ENCODE measurements at places on chromosomes 3 and 15.

- H3K4me1 ChIP-seq = no peaks in the 10 kb centered on the region
- H3K27ac ChIP-seq = no peak overlapping the region
- H3K27me3 ChIP-seq = no peaks in the 10 kb centered on the region
- no peak overlapping the region for H3K4me3 ChIP-seq
- peak; percentile 37 for DNase-seq
Observed at GRCh38 chr3:87145553-87145952, 81.6 kb upstream of the CHMP2B start.

GRCh38 chr3:37808656-37809055 is 53.0 kb upstream of the CTDSPL start:
- DNase-seq = no peak
- H3K27me3 ChIP-seq = no peaks in the 10 kb centered on the region
- H3K4me1 ChIP-seq = peaks cover 37% of the 10 kb centered on the region
- no peak overlapping the region for H3K27ac ChIP-seq
- H3K4me3 ChIP-seq = no peak overlapping the region
- no peaks in the 10 kb centered on the region for H3K36me3 ChIP-seq

DNA sequence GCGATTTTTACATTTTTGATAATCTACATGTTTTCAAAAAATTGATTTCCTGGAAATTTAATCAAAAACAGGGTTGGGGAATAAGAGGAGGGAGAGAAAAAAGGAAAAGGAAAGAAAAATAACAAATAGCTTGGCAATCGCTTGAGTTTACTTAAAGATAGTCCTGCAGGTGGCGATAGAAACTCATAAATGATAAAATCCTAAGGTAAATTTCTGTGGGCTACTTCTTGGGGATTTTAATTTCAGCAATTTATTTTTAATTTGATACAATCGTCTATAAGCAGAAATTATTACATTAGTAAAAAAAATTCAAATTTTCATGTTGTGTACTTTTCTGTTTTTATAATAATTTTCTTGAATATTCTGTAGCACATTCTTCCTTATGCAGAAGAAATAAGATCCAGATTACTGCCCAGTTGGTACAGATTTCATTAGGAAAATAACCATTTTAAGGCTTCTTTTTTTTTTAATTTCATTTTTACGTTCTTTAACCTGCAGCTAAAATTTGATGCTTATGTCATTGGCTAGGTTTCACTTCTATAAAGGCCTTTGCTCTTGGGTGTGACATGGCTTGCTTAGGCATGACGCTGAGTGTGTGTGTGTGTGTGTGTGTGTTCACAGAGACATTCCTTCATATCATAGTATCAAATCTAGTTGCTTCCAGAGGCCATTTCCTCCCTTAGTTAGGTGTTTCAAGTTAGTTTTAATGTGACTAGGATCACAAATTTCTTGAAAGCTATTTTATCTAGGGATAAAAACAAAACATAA is 181.8 kb downstream of the MCTP2 start:
- H3K4me3 ChIP-seq = no peak overlapping the region
- no peak overlapping the region for H3K27ac ChIP-seq
- H3K27me3 ChIP-seq = no peaks in the 10 kb centered on the region
- H3K4me1 ChIP-seq = no peaks in the 10 kb centered on the region

DNA sequence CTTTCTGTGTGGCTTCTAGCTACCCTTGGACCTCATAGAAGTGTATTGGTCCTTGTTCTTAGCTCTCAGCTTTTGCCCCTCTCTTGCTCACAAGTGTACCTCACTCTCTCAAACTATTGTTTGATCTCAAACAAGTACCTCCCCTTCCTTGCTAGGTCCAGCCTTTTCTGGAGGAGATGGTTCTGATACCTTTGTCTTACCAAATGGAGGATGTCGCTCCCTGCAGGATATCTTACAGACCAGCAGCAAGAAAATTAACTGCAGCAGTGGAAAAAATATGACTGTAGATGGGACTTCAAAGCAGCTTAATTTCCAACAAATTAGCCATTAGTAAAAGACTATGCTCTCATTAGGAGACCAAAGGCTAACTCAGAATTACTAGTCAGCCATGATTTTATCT is 388.1 kb upstream of the ROBO2 start:
- H3K36me3 ChIP-seq = no peaks in the 10 kb centered on the region
- no peak overlapping the region for H3K27ac ChIP-seq
- H3K4me3 ChIP-seq = no peak overlapping the region

- no peak overlapping the region for H3K27ac ChIP-seq
- no peaks in the 10 kb centered on the region for H3K36me3 ChIP-seq
- no peaks in the 10 kb centered on the region for H3K4me1 ChIP-seq
- H3K27me3 ChIP-seq = no peaks in the 10 kb centered on the region
- no peak for DNase-seq
- H3K4me3 ChIP-seq = no peak overlapping the region
Observed at GRCh38 chr3:60182697-60183096, 1068.6 kb downstream of the FHIT start.

DNA sequence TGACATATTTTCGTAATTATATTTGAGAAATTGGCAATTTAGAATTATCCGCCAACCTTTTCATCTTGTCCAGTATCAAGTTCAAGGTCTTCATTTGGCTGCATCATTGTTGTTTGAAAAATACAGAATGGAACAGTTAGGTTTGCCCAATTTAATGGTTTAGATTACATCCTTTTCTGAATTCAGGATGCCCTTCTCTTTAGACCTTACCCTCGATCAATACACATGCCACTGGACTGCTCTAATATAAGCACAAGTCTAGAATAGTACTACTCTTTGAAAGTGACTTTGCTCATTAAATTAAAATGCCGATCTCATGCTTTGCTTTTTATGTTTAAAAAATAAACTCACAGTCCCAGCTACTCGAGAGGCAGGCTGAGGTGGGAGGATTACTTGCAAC is 44.5 kb downstream of the PXK start:
- no peaks in the 10 kb centered on the region for H3K36me3 ChIP-seq
- DNase-seq = no peak
- no peaks in the 10 kb centered on the region for H3K27me3 ChIP-seq
- no peak overlapping the region for H3K4me3 ChIP-seq
- H3K4me1 ChIP-seq = no peaks in the 10 kb centered on the region

DNA sequence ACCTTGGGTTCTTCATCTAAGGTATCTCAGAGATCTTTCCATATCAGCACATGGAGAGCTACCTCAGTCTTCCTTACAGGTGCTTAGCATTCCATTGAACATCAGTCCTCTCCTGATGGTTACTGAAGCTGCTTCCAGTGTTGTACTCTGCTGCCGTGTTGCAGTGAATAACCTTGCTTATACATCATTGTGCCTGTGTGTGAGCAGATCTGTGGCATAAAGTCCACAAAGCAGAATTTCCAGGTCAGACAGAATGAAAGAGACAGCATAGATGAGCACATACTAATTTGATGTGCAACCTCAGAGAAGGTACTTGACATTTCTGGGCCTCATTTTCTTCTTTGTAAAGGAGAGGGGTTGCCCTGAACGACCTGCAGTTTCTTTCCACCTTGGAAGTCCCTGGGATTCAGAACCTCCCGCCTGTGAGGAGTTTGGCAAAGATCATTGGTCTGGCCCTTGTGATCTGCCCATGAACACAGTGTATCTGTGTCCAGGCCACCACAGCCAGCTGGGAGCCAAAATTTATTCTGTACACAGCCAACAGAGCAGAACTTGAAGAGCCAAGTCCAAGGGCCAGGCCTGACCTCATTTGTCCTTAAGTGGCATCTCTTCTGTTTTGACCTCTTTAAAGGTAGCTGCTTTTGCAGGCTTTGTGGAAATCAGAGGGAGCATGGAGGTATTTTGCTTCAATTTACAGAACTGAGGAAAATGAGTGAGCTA is 57.2 kb upstream of the SLC7A14 start:
- no peaks in the 10 kb centered on the region for H3K27me3 ChIP-seq
- no peak for DNase-seq
- no peaks in the 10 kb centered on the region for H3K4me1 ChIP-seq
- no peak overlapping the region for H3K4me3 ChIP-seq
- no peak overlapping the region for H3K27ac ChIP-seq
- no peaks in the 10 kb centered on the region for H3K36me3 ChIP-seq

DNA sequence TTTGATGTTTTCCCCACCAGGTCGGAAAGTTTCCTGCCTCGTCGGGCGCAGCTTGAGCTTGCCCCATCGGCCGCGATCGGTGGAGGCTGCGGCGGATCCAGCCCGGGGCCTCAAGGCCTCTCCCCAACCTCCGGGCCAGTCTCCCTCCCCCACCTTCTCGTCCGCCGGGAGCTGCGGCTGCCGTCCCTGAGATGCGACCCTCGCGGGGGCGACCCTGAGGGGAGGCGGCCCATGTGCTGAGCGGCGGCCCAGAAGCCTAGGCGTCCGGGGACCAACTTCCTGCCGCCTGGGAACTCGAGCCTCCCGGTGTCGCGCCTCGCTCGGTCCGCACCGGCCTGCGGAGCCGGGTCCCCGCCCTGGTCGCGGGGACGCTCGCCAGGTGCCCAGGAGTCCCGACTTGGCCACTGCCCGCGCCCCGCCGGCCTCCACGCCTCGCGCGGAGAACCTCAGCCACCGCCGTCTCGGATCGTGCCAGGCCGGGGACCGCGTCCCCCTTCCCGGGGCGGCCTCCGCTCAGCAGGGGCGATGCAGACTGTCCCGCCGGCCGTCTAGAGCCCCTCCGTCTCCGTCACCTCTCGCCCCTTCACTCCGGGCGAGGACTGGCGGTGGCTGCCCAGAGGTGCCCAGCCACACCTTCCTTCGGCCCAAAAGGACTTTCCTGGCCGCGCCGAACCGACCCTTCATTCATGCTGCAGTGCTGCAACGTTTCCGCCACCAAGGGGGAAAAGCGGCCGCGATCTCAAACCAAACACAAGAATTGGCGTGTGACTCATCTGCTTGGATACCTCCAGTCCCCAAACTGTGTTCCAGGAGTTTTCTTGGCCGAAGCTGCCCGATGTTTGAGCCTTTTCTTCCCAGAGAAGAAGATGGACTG is 656 bp downstream of the SLMAP start:
- H3K36me3 ChIP-seq = peaks cover 3% of the 10 kb centered on the region
- peak; percentile 58 for DNase-seq
- peaks cover 25% of the 10 kb centered on the region for H3K4me1 ChIP-seq
- H3K27ac ChIP-seq = peak overlapping the region; percentile 96

DNA sequence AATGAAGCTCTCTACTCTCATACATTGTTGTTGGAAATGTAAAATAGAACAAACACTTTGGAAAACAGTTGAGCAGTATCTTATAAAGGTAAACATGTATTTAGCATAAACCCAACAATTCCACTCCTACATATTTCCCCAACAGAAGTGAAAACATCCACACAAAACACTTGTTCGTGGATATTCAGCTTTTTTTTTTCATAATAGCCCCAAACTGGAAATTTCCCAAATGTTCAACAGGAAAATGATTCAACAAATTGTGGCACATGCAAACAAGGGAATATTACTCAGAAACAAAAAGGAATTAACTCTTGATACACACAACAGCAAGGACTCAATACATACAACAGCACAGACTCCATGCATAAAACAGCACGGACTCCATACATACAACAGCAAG is 28.5 kb downstream of the RFTN1 start:
- no peak overlapping the region for H3K27ac ChIP-seq
- peaks cover 16% of the 10 kb centered on the region for H3K4me1 ChIP-seq
- H3K4me3 ChIP-seq = no peak overlapping the region
- H3K36me3 ChIP-seq = no peaks in the 10 kb centered on the region

DNA sequence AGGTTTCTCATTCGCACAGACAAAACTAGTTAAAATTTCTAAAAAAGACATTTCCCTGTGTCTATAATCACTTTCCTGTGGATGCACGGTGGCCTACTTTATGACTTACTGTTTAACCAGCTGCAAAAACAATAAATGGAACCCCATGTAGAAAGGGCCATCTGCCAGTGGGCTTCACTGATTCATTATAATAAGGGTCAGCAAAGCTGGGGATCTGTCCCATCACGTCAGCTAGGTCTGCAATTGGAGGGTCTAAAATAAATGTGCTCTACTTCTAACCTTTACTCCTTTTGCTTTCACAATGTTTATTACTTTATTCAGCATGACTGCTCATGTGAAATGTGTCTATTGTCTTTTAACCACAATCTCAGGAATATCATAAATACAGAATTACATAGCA is 43.1 kb upstream of the NMD3 start:
- H3K27ac ChIP-seq = no peak overlapping the region
- H3K4me1 ChIP-seq = no peaks in the 10 kb centered on the region
- H3K27me3 ChIP-seq = no peaks in the 10 kb centered on the region
- DNase-seq = no peak

DNA sequence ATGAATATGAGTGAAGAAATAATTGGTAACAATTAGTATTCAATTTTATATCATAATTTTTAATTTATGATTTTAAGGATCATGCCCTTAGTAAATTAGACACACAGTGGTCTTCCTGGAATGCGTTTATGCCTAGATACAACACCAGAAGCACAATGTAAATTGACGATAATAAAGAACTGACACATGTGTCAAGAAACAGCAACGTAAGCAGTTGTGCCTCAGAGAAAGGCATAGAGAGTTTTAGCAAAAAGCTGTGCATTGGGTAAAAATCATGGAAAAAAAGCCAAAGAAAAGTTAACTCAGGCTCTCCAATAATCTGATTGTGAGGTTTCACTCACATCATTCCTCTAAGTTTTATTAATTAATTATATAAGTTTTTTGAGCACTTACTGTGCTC is 37.0 kb upstream of the CNTN6 start:
- no peak for DNase-seq
- H3K4me3 ChIP-seq = no peak overlapping the region
- no peaks in the 10 kb centered on the region for H3K27me3 ChIP-seq
- no peaks in the 10 kb centered on the region for H3K36me3 ChIP-seq
- no peak overlapping the region for H3K27ac ChIP-seq

Measured in cardiac muscle cell (in vitro differentiated cells and primary cell).